Progenitor cell of endocrine pancreas (in vitro differentiated cells): ENCODE measurements at places on chromosomes 11 and 22.
A peak's percentile ranks its signal among the peaks of the same experiment; 100 is the strongest.

DNA sequence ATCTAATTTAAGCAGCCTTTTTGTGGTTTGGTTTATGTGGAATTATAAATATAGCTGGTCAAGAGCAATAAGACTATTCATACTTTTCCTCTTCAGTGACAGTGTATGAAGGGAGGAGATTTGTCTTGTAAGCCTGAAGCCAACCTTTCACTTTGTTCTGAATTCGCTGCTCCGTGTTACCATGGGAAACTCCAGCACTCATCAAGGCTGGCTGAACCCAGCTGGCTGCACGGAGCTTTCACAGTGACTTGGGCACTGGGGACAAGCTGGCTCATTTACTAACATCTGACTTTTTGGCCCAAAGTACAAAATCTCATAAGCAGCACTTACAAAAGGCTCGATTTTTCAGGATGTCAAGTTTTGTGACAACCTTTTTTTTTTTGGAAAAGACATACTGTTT lies 120.4 kb upstream of the GRIA4 start:
- H3K27ac ChIP-seq: no peak overlapping the region
- no peak for DNase-seq
- no peaks in the 10 kb centered on the region for H3K27me3 ChIP-seq
- peaks cover 9% of the 10 kb centered on the region for H3K4me1 ChIP-seq

DNA sequence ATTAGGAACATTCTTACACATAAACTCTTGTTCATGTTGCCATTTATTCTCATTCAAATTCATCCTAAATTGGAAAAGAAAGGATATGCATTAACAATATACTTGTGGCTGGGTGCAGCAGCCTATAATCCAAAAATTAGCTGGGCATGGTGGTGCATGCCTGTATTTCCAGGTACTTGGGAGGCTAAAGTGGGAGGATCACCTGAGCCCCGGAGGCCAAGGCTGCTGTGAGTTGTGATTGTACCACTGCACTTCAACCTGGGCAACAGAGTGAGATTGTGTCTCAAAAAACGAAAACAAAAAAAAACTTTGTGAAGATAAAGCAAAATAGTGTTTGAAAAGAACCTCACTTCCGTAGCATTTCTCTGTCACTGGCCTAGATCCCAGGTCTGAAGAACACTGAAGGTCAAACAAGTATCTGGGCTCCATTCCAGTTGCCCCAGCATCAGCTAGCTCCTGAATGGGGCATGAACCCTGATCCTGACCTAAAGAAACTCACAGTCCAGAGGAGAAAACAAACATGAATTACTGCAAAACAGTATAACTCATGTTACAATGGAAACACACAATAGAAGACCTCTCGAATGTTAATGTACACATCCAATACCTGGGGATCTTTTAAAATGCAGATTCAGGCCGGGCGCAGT lies 32.2 kb downstream of the TUG1 start:
- H3K4me1 ChIP-seq: peaks cover 3% of the 10 kb centered on the region
- no peak for DNase-seq
- H3K27me3 ChIP-seq: no peaks in the 10 kb centered on the region

DNA sequence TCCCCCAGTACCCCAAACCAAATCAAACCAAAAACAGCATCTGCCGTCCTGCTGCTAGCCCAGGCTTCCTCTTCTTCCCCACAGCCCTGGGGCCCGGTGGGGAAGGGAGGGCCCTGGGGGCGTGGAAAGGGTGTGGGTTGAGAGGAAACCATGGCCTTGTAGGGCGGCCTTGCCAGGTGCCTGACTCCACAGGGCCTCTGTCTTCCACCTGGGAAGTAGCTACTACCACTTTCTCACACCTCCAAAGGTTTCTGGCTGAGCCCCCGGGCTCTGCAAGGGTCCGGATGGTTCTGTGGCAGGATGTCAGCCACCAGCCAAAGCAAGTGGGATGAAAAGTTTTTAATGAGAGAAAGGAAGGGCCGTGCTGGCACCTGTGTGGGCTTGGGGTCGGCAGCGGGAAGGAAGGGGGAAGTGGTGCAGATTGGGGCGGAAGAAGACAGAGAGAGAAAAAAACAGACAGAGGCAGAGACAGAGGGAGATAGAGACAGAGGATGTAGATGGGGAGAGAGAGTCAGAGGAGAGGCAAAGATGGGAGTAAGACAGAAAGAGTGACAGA lies 10.5 kb downstream of the TPST2 start:
- H3K36me3 ChIP-seq: peaks cover 5% of the 10 kb centered on the region
- no peak for DNase-seq
- H3K27ac ChIP-seq: no peak overlapping the region
- H3K27me3 ChIP-seq: peaks cover 5% of the 10 kb centered on the region
- no peaks in the 10 kb centered on the region for H3K4me1 ChIP-seq

DNA sequence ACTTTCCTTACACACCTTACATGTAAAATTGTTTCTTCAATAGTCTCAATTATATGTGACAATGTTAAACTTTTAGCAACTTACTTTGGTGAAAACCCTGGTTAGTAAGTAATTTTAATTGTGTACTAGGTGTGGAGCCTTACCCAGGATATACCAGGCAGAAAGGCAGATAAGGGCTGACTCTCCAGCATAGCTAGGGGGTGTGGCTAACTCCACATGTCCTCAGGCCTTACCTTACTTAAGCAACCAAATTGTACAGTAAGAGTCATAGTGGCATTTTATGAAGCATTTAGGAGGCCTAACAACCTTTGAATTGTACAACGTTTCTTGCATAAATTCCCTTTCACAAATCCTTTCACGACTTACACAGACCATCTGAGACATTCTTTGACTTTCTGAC lies 118.2 kb upstream of the OR9Q1 start:
- H3K27ac ChIP-seq: no peak overlapping the region
- no peak overlapping the region for H3K4me3 ChIP-seq
- H3K36me3 ChIP-seq: no peaks in the 10 kb centered on the region
- no peaks in the 10 kb centered on the region for H3K27me3 ChIP-seq
- peaks cover 2% of the 10 kb centered on the region for H3K4me1 ChIP-seq

GRCh38 chr22:17969701-17970113 lies 54.7 kb downstream of the MICAL3 start:
- peaks cover 19% of the 10 kb centered on the region for H3K4me1 ChIP-seq
- H3K4me3 ChIP-seq: no peak overlapping the region
- no peak for DNase-seq
- no peaks in the 10 kb centered on the region for H3K36me3 ChIP-seq
- peak overlapping the region; percentile 22 for H3K27ac ChIP-seq
- no peaks in the 10 kb centered on the region for H3K27me3 ChIP-seq

GRCh38 chr11:36945384-36945783 lies 347.3 kb upstream of the RAG2 start:
- no peaks in the 10 kb centered on the region for H3K36me3 ChIP-seq
- H3K27ac ChIP-seq: no peak overlapping the region
- H3K27me3 ChIP-seq: peaks cover 7% of the 10 kb centered on the region
- H3K4me1 ChIP-seq: no peaks in the 10 kb centered on the region
- DNase-seq: no peak

DNA sequence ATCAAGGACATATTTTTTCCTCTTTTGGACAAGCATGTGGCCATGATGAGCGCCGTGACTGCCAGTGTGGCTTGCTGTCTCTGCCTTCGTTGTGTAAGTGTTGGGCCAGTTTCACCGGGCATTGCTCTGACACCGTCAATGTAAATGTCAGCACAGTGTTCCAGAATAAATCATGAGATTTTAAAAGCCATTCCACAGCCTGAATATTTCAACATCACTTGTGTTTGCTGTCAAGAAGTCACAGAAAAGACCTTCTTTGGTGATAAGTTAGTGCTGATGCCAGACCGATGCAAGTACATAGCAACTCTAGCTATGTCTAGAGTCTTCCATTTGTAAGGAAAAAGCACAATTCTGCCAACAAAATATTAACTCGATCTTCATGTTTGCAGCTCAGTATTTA lies 467.8 kb downstream of the TBC1D22A start:
- H3K27ac ChIP-seq: no peak overlapping the region
- no peaks in the 10 kb centered on the region for H3K4me1 ChIP-seq
- DNase-seq: no peak
- peaks cover 3% of the 10 kb centered on the region for H3K36me3 ChIP-seq
- H3K4me3 ChIP-seq: no peak overlapping the region

GRCh38 chr22:38955250-38955905 lies 2.0 kb upstream of the APOBEC3A start:
- no peak overlapping the region for H3K4me3 ChIP-seq
- peaks cover 7% of the 10 kb centered on the region for H3K4me1 ChIP-seq
- DNase-seq: no peak

DNA sequence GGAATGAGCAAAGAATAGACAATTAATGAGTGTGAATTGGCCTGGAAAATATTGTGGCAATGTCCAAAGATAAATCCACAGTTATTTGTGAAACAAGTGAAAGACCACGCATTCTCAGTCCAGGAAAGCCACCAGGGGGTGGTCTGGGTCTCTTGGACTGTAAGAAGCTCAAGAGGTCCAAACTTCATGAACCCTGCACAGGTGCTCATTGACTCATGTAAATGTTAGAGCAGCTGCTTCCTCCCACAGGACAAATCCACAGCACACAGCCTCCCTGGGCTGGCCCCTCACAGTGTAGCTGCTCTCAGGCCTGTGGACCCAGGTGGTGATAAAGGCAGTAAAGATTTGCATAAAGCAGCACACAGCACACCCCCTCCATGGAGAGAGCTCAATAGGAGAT lies 114.0 kb downstream of the ZNF280B start:
- no peaks in the 10 kb centered on the region for H3K36me3 ChIP-seq
- peaks cover 39% of the 10 kb centered on the region for H3K27me3 ChIP-seq
- no peak overlapping the region for H3K4me3 ChIP-seq
- peaks cover 16% of the 10 kb centered on the region for H3K4me1 ChIP-seq
- peak overlapping the region; percentile 33 for H3K27ac ChIP-seq
- no peak for DNase-seq

DNA sequence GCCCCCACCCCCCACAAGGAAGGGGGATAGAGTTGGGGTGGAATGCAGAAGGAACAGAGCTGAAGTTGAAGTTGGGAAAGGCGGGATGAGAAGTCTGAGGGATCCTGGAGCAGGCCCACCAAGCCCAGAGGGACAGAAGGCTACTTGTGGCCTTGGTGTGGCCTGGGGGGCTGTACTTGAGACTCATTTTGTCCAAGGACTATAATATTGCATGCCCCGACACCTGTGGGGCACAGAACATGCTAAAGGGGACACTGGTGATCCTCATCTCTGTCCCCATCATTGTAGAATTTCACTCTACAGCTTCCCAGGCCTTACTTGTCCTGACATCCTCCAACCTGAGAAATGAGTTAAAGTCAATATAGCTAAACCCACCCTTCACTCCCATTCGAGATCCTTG lies 1.3 kb downstream of the ESAM start:
- no peak for DNase-seq
- no peaks in the 10 kb centered on the region for H3K36me3 ChIP-seq
- peaks cover 17% of the 10 kb centered on the region for H3K4me1 ChIP-seq
- H3K27ac ChIP-seq: no peak overlapping the region

GRCh38 chr11:42244376-42244775 lies 784.9 kb upstream of the LRRC4C start:
- peaks cover 7% of the 10 kb centered on the region for H3K27me3 ChIP-seq
- H3K36me3 ChIP-seq: no peaks in the 10 kb centered on the region
- H3K4me3 ChIP-seq: no peak overlapping the region
- no peak overlapping the region for H3K27ac ChIP-seq
- DNase-seq: no peak
- peaks cover 28% of the 10 kb centered on the region for H3K4me1 ChIP-seq

DNA sequence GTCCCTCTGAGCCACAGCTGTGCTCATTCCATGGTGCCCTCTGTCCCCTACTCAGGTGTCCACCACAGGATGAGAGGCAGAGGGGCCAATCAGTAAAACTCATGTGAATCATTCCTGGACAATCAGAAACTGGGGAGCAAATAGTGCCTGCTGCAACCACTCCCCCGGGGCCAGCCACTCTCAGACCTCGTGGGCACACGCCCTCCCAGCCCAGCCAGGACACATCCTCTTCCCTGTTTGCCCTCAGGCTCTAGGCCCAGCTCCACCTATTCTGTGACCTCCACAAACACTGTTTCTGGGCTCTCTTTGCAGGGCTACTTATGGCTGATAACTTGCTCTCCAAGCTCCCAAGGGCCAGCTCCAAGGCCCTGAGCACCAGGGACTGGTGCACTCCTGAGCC lies 14.0 kb upstream of the KCTD14 start:
- H3K4me1 ChIP-seq: peaks cover 3% of the 10 kb centered on the region
- no peaks in the 10 kb centered on the region for H3K36me3 ChIP-seq
- H3K27me3 ChIP-seq: no peaks in the 10 kb centered on the region
- no peak overlapping the region for H3K4me3 ChIP-seq
- H3K27ac ChIP-seq: no peak overlapping the region
- no peak for DNase-seq

DNA sequence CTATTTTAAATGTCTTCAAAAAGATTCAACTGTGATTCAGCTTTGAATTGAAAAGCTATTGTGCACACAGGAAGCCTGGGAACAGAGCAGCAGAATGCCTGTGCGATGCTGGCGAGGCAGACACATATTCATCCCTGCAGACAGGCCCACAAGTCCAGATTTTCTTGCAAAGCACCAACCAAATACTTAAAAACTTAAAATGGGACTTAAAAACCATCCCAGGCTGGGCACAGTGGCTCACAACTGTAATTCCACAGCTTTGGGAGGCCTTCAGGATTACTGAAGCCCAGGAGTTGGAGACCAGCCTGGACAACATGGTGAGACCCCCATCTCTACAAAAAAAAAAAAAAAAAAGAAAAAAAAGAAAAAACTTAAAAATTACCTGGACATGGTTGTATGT lies 122.6 kb upstream of the SERPIND1 start:
- H3K4me3 ChIP-seq: no peak overlapping the region
- H3K36me3 ChIP-seq: no peaks in the 10 kb centered on the region
- no peak overlapping the region for H3K27ac ChIP-seq
- no peaks in the 10 kb centered on the region for H3K27me3 ChIP-seq
- H3K4me1 ChIP-seq: no peaks in the 10 kb centered on the region
- no peak for DNase-seq

- peaks cover 19% of the 10 kb centered on the region for H3K4me1 ChIP-seq
- H3K4me3 ChIP-seq: peak overlapping the region; percentile 27
- peak overlapping the region; percentile 91 for H3K27ac ChIP-seq
- DNase-seq: no peak
- H3K36me3 ChIP-seq: no peaks in the 10 kb centered on the region
These were observed 439.0 kb upstream of the CCDC90B start for GRCh38 chr11:83725269-83725560.

DNA sequence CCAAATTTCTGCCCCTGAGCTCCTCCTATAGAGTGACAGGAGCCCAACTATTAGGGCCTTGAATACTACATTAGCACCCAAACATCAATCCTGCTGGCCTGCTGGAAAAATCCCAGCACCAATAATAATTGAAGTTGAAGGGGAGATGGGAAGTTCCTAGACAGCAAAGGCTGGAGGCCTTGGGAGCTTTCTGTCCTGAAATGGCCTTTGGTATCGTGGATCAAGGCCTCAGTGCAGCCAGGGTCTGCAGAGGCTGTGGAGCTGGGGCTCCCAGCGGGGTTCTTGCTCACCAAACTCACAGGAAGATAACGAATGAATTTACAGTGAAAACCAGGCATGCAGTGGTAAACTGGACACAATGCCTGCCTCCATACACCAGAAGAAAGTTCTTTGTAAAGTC lies 9.2 kb upstream of the MICALL1 start:
- no peak overlapping the region for H3K4me3 ChIP-seq
- peak overlapping the region; percentile 31 for H3K27ac ChIP-seq
- H3K27me3 ChIP-seq: peaks cover 4% of the 10 kb centered on the region
- no peak for DNase-seq
